ENCODE measurements at places on chromosomes 16 and 17.

DNA sequence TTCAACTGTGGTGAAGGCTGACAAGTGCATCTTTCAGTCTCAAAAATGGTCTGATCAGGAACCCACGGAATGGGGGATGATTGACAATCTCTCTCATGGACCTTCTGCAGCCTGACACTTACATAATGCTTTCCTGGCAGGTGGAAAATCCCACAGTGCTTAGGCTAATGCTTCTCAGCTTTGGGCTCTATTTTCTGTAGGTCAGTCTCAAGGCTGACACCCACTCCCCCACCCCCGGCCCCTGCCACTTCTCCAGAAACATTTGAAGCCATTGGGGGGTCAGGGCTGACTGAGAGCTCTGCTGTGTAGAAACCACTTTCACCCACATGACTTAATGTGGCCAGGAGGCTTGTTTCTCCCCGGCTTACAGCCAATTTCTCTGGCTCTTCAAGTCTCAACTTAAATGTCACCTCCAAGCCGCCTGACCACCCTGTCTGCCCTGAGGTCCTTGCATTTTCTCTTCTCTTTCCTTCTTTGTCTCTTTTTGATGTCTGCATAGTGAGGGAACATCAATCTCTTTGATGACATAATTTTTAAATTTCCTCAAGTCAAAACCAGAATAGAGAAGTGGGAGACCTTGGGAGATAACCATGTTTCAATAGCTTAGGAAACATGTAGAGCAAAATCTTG is 16.7 kb upstream of the IRF8 start:
- DNase-seq, result no peak

DNA sequence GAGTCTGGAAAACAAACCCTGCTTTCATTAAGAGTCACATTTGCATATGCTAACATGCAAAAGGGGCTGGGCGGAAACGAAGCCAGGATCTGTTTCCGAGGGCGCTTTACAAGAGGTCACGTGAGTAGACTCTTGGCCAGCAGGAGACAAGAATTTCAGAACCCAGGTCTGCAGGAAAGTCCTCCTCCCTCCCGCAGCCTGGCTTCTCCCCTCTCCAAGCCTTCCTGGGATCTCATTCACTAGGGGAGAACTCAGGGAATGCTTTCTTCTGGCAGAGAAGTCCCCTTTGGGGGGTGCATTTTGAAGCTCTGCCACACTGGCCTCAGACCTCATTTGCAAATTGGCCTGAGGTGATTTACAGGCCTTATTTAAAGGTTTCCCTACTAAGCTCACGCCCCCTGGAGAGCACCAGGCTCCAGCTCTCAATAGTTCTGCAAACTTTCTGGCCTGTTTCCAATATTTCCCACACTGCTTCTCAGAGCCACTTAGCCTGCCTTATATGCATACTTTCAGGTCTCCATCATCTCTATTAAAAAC is 57.2 kb upstream of the CACNG5 start:
- no peak for DNase-seq

DNA sequence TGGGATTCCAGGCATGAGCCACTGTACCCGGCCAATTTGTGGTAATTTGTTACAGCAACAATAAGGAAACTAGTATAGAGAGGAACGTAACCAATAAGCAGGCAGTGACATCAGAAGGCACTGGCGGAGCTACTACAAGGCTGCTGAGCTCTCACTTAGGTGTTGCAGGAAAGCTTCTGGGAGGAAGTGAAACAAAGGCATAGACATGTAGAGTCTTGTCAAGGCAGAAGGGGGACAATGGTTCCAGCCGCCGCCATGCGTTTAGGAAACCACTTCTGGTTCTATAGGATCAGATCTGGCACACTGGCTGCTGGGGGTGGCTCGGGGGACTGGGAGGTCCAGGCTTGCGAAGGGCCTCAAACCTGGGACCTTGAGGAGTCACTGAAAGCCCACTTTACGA is 9.4 kb upstream of the CPSF4L start:
- DNase-seq, result no peak

DNA sequence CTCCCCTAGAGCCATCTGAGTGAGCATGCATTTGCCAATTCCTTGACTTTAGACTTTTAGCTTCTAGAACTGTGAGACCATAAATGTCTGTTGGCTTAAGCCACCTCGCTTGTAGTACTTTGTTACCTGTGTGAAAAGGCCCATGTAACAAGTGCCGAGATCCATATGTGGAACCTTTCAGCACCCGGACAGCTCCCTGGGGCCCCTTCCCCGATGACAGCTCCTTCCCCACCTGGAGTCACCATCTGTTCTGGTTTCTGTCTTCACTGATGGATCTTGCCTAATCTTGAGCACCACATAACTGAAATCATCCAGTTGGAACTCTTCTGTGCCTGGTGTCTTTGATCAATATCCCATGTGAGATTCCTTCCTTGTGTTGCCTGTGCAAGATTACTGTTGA is 78.9 kb upstream of the EEF2KMT start:
- no peak for DNase-seq

GRCh38 chr17:77690271-77691161 is 268.0 kb upstream of the TNRC6C start:
- no peak for DNase-seq

DNA sequence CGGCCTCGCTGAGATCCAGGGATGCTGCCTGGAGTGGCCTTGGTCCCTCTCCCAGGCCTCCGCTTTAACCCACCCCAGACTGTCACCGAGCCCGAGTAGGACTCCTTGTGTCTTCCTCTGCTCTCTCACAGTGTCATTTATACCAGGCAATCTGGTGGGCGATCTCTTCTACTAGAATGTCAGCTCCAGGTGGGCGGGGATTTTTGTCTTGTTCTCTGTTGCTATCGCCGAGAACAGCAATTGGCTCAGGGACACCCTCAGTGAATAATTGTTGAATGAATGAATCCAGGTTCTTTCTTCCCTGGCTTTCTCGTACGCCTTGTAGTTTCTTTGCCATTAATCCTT is 591 bp downstream of the DHX38 start:
- DNase-seq, result no peak

DNA sequence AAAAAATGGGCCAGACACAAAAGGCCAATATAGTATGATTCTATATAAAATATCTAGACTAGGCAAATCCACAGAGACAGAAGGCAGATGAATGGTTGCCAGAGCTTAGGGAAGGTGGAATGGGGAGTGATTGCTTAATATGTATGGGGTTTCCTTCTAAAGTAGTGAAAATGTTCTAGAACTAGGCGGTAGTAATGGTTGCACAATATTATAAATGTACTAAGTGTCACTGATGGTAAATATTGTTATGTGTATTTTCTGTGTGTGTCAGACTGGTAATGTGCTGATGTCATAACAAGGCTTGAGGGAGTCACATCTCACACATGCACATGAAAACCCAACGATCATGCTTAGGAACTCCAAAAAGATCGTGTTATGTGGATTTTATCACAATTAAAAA is 106.9 kb upstream of the SIAH1 start:
- no peak for DNase-seq
